ENCODE measurements at places on chromosomes 2 and 18.

DNA sequence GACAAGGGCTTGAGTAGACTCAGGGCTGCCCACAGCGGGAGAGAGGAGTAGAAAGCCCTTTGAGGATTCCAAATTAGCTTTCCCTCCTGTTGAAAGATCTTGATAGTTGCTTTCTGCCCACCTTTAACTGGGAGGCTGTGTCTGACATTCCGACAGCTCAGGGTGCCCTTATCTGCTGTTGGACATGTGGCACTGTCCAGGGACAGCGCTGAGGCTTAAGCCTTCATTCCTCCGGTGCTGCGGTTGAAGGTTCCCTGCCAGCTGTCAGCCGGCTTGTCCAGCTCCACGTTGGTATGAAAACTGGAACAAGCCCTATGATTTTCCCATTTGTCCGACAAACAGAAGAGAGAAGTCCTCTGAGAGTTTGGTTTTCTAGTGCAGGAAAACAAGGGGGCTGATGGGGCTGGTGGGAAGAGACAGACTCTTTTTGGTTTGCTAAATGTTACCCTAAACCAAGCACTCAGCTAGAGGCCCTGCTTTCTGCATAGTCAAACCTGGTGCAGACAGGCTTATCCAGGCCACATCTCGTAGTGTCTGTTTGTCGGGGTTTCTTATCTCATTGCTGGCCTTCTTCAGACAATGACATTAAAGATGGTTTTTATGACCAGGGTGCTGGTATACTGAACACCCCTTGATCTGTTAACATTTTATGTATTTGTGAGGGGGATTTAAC lies 24.5 kb downstream of the GREB1 start:
- DNase-seq: no peak

DNA sequence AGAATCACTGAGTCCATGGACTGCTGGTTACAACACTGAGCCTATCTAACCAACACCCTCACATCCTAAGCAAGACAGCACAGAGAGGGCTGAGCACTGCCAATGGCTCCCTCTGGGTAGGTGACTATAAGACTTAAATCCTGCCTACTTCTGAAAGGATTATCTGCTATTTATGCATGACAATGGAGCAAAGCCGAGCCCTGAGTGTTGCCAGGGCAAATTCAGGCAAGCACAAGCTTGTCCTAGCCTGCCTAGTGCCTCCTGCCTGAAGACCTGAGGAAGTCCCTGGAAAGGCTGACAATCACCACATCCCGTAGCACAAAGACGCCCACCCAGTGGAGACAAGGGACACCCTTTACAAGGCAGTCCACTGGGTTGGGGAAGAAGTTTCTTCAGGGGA lies 129.7 kb downstream of the OSR1 start:
- no peak for DNase-seq

DNA sequence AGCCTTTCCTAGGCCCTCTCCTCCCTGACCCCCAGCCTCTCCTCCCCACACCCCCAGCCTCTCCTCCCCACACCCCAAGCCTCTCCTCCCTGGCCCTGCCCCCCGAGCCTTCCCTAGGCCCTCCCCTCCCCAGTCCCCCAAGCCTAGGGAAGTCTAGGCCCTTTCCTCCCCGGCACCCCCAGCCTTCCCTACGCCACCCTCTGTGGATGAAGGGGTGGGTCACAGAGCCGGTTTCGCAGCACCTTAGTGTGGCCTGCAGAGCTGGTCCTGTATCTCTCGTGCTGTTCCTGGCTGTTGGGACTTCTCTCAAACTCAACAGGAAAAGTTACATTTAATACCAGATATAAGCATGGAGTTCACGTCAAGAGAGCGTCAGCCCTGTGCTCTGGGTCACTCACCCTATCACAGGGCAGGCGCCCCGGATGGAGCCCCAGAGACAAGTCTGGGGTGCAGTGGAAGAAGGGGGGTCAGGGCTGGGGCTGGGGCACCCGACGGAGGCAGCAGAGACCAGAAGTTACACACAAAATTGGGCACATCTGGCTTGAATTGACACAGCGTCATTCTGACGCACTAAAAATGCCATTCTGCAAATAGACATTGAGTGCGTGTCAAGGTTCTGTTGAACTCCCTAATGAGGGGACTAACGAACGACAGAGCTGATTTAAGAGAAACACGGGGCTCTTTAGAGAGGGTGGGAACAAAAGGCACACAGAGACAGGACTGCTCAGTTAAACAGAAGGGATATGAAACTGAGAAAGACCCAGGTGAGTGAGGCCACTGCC lies 24.0 kb downstream of the KCNIP3 start:
- no peak for DNase-seq

- DNase-seq: no peak
Measured at GRCh38 chr2:37711308-37711731, 39.9 kb upstream of the CDC42EP3 start.

DNA sequence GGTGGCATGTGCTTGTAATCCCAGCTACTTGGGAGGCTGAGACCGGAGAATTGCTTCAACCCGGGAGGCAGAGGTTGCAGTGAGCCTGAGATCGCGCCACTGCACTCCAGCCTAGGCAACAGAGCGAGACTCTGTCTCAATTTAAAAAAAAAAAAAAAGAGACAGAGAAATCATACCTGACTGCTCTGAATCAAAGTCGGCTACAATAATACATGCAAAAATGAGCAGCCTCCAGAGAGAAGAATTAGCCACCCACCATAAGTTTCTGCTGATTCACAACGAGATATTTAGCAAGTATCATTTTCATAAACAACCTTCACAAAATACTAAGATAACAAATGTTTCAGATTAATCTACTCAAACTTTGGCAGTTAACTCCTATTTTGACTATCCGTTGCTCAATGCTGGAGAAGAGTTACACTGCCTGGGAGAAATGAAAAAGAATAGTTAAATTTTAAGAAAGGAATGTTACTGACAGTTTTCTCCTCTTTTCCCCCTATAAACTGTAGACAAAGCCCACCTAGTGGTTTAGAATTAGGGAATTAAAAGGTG lies 1.5 kb downstream of the OSBPL1A start:
- DNase-seq: no peak

- peak; percentile 87 for DNase-seq
Measured at GRCh38 chr2:76599732-76600368, 889.1 kb upstream of the GCFC2 start.

DNA sequence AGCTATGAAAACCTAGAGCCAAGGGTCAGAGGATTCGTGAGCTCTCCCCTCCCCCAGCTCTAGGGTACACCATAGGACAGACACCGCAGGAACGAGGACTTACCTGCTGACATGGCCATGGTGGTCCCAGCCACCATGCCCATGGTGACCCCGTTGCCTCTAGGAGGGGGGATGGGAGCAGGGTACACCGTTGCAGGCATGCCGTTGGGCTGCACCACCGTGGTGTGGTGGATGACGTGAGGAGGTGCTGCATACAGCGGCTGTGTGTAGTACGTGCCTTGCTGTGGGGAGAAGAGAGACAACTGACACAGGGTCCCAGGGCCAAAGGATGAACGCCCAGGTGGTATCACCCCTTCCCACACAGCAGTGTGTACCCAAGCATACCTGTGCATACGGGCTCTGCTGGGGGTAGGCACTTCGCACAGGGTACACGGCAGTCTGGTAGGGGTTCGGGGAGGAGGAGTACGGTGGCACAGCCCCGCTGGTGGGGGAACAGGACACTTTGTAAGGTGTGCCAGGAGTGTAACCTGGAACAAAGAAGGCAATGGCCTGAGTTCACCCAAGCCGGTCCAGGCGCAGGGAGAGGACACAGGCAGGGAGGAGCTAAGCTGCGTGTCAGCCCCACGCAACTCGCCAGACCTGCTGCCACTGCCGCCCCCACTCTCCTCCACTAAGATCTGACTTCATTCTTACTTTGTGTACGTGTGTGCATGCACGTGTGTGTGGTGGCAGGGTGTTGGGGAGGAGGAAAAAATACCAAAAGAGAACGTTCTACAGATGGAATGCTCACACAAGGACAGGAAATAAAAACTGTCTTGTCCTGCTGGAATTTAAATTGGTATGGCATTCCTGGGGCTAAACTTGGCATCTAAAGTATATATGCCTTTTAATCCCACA lies 37.8 kb downstream of the FAM168B start:
- no peak for DNase-seq

- DNase-seq: no peak
Measured at GRCh38 chr2:122530814-122531213, 775.4 kb downstream of the TSN start.

DNA sequence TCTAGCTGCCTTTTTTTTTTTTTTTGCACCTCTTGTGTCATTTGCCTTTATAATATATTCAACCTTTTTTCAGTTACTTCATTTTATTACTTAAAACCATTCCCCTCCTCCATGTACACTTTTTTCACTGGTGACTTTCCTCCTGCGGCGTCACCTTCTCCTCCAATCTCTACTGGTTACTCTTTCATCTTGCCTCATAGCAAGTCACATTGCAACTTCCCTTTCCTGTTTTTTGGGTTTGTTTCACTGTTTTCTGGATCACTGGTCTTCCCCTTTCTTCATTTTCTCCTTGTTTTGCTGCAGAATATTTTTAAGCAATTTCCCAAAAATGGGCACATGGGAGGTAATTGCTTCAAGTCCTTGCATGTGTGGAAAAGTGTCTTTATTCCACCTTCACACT lies 37.7 kb upstream of the GPR155 start:
- DNase-seq: no peak

- no peak for DNase-seq
Measured at GRCh38 chr2:201483342-201483741, 31.8 kb downstream of the STRADB start.

DNA sequence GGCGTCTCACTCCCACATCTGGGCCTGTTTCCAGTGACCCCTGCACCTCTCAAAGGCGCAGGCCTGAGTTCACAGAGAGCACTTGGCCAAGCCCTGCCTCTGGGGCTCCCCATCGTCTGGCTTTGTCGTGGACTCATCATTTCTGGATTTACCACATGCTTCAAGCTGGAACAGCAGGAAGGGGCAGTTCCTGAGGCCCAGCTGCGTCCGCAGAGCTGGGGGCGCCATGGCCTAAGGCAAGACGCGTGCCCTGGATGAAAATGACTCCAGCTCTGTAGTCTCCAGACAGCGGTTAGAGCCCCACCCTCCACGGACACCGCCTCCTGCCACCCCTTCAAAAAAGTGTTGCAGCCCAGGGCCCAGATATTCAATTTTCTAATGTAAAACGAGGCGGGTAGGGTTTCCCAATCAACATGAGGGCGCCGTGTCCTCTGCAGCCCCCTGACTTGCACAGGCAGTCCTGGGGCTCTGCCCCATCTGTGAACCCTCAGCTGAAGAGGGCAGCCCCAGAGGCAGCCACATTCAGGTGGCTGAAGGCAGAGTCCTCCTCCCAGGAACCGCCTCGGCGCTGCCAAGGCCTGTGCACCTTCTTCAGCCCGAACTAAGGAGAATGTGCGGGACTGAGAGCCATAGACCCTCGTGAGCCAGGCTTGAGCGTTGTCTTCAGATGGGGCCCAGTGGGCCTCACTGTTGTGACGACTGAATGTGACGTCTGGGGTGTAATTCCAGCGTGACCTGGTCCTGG lies 85.5 kb downstream of the NFATC1 start:
- no peak for DNase-seq

DNA sequence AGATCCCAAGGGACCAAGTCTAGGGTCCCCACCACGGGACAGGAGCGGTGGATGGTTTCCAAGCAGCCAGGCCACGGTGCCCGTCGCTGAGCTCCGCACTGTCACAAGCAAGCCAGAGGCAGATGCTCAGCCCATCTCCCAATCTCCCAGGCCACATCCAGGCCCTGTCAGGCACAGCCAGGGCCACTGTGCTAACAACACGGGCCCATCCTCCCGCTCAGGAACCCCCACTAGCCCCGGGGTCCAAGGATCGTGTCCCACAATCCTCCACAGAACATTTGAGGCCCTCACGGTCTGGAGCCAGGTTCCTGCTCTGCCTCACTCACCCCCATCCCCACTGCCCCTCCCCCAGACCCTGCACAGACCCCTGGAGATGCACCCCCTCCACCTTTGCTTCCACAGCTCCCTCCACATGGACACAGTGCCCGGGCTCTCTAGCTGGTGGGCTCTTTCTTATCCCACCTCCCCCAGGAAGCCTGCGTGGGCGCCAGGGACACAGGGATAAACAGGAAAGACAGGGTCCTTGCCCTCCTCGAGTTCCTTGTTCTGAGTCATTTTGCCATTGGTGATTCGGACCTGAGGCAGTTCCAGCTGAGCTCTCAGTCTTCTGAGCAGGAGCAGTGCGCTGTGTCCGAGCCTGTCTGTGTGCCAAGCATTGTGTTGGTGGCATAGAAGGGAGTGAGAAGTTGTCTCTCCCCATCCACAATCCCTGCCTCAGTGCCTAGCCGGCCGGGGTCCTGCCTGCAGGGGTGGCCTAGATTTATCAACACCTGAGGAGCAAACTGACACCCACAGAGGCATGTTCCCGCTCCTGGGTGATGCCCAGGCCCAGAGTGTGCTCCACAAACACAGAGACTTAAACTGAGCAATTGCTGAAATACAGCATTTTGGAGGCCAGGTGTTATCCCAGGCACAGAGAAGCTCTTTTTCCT lies 7.0 kb downstream of the CROCC2 start:
- no peak for DNase-seq

GRCh38 chr2:47777277-47777937 lies 5.5 kb upstream of the MSH6 start:
- DNase-seq: no peak

- peak; percentile 63 for DNase-seq
Measured at GRCh38 chr2:18611184-18611583, 21.8 kb upstream of the NT5C1B start.

GRCh38 chr2:207813942-207814341 lies 44.2 kb upstream of the FZD5 start:
- DNase-seq: no peak

GRCh38 chr2:239144713-239144999 lies 256.2 kb downstream of the HDAC4 start:
- DNase-seq: peak; percentile 3

- no peak for DNase-seq
Measured at GRCh38 chr2:12298352-12298751, 418.4 kb upstream of the TRIB2 start.

GRCh38 chr2:2572393-2573204 lies 241.5 kb upstream of the MYT1L start:
- no peak for DNase-seq

DNA sequence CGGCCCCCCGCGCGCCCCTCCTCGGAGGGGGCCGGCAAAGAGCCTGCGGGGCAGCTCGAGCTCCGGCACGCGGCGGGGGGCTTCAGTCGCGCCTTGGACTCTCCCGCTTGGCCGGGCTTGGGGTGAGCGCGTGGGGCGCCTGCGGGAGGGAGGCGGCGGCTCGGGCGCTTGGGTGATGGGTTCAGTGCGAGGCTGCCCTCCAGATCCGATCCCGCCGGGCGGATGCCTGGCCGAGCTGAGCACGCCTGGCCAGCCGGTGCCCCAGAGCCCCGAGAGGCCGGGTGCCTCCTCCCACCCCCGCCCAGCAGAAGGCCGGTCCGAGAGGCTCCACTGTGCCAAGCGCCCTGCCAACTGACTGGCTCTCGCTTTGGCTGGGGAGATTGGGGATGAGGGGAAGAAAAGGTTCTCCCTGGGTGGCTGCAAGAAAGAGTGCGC lies 273 bp upstream of the NXPH2 start:
- DNase-seq: no peak
